ENCODE measurements at places on chromosomes 5 and 9.

DNA sequence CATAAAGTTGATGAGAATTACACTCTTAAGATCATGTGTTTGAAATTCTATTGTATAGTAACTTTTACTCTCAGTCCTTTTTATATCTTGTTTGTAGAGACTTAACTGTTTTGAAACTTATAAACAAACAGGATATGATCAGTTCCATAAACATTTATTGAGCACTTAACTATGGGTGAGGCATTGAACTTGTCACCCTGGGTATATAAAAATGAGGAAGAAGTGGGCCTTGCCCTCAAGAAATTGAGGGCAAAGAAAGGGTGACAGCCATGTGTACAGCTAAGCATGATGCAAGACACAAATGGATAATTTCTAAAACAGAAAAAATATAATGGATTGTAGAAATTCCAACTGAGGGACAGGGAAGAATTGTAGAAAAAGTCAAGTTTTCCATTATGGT lies 15.7 kb downstream of the UNC13B start:
- no peak for DNase-seq

GRCh38 chr9:128554155-128554862 lies 1.9 kb downstream of the SPTAN1 start:
- no peak for DNase-seq

DNA sequence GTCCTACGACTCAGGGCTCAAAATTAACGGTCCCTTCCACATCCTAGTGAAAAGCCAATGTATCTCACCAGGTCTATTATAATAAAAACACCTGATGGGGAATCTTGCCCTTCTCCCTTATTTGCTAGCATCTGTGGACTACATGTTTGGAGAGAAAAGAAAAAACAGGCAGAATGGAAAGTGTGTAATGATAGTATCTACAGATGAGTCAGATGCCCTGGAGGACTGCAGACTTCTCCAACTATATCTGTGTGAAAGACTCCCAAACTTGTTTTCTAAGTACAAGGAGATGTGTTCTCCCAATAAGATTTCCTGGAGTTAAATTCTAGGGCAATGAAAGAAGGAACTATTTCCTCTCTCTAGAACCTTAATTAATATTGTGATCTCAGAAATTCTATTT lies 66.0 kb downstream of the FOXB2 start:
- no peak for DNase-seq

GRCh38 chr5:110735556-110735955 lies 3.3 kb upstream of the SLC25A46 start:
- no peak for DNase-seq

- DNase-seq = no peak
Observed at GRCh38 chr5:93960042-93960441, 218.6 kb upstream of the POU5F2 start.

GRCh38 chr5:111851631-111852548 lies 94.9 kb upstream of the NREP start:
- no peak for DNase-seq

DNA sequence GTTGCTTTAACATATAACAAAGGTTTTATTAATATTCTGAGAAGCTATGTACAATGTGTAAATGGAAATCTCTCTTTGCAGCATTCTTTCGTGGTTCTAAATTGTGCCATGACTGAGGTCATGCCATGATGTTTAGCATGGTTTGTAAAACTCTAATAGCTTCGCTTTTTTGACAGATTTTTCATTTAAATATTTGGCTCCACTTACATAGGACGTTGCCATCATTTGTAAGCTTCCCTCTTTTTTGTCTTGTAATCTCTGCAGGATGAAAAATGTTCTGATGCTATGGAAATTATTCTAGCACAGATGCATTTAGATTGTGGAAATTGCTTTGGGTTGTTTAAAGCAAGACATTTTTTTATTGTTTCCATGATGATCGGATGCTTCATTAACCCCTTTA lies 1054.8 kb downstream of the MAT2B start:
- no peak for DNase-seq

GRCh38 chr5:90530736-90531487 lies 1.5 kb upstream of the LYSMD3 start:
- DNase-seq = no peak

DNA sequence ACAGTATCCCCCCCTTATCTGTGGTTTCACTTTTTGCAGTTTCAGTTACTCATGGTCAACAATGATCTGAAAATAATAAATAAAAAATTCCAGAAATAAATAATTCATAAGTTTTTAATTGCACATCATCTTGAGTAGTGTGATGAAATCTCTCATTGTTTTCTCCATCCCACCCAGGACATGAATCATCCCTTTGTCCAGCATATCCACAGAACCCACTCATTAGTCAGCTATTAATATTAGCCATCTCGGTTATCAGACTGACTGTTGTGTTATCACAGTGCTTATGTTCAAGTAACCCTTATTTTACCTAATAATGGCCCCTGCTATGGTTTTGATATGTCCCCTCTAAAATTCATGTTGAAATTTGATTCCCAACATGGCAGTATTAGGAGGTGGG lies 40.7 kb downstream of the FAM114A2 start:
- DNase-seq = no peak

- DNase-seq = no peak
Observed at GRCh38 chr9:133742251-133742650, 4.1 kb upstream of the SARDH start.

- no peak for DNase-seq
Observed at GRCh38 chr5:56415356-56415765, 182.2 kb upstream of the ANKRD55 start.

- no peak for DNase-seq
Observed at GRCh38 chr5:113271745-113272454, 162.9 kb downstream of the TSSK1B start.

DNA sequence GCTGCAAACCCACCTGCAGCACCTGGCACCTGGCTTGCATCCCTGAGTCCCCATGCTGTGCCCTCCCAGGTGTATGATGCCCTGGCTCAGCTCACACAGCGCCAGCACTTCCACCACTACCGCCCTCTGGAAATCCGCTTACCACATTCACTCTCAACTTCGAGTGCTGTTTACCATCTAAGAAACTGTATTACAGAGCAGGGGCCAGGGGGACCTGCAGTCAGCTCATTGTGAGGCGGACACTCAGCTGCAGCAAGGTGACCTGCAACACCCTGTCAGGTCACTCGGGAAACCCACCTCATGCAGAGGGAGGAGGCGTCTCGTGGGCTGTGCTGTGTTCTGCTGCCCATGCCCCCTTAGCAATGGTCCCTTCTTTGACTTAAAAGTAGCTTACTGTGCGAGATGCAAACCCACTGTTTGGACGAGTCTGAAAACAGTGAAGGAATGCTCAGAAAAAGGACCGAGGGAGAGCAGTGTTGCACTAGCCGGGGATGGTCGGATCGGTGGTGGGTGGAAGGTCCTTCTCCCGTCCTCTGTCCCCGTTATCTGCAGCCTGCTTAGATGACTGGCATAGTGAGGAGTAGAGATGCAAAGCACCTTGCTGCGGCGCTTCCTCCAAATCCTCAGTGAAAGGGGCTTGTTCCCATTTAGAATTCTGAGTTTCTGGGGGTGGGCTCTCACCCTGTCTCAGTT lies 55.2 kb upstream of the CTSL start:
- DNase-seq = no peak

GRCh38 chr9:20384642-20385041 lies 237.7 kb downstream of the MLLT3 start:
- no peak for DNase-seq

DNA sequence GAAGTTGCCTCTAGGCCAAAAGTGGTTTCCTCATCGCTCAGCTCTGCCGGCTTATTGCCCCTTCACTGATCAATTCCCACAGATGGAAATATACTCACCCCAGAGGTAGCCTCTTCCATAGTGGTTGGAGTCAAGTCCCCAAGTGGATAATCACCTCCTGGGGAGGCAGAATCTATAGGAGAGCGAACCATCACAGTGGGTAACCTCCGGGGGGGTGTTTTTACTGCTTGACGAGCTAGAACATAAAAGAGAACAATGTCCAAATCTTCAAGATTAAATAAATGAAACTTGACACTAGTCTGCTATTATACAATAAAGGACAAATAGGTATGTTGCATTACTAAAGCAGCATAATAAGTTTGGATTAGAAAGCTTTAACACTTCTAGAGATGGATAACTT lies 9.3 kb downstream of the BRD8 start:
- no peak for DNase-seq

DNA sequence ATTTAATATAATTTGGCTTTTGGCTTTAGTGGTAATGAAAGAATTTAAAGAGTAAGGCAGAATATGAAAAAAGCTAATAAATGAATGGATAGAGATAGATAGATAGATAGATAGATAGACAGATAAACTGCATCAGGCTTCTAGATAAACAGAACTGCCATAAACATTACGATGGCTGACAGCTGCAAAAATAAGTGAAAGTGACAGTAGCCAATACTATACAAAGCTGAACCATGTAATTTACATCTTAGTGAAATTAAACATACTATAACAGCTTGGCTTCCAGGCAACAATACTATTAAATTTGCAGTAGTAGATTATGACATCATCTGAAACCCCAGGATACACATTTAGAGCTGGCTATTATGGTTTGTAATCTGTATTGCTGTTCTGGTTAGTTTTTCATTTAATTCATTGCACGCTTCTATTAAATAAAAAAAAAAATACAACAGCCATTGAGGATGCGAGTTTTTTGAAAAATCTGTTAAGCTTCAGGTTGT lies 1354.8 kb downstream of the PTPRD start:
- DNase-seq = no peak

DNA sequence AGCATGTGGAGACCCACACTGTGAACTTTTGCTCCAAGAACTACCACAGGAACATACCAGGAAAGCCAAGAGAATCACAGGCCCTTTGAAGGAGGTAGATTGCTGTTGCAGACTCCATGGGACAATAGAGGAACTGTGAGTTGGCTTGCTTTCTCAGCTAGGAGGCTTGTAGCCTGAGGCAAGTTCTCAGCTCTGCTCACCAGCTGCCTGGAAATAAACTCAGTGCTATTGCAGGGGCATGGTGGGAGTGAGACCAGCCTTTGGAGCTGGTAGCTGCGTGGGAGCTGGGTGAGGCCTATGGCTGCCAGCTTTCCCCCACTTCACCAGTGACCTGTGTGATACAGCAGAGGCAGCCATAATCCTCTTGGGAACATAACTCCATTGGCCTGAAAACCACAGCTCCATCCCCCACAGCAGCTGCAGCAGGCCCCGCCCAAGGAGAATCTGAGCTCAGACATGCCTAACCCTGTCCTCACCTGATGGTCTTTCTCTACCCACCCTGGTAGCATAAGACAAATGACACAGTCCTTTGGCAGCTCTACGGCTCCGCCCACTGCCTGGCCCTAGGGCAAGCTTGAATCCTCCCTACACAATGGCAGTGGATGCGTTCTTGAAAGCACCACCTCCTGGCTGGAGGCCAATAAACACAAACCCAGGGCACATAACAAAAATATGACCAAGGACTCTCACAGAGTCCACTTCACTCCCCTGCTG lies 389.5 kb downstream of the KIF4B start:
- no peak for DNase-seq

- DNase-seq = no peak
Observed at GRCh38 chr9:96495341-96495740, 45.4 kb downstream of the HABP4 start.

- no peak for DNase-seq
Observed at GRCh38 chr9:110626101-110626829, 42.3 kb upstream of the MUSK start.

- no peak for DNase-seq
Observed at GRCh38 chr5:181217111-181217802, 5.8 kb upstream of the TRIM41 start.

DNA sequence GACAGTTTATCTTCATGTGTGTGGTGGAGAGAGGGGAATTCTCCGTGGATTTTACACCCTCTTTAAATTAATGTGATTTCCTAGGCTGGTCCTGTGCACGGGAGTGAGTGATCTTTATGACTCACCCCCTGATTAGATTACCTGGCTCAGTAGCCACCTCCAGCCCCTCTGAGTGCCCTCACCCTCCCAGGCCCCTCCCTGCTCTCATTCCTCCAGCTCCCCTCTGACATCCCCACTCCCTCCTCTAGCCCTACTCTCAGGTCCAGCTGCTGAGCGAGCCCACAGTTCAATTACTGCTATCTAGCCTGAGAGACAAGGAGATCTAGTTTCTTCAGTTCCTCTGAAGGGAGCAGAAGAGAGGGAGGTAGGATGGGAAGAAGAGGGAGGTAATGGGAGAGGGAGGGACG lies 61.8 kb upstream of the ARAP3 start:
- DNase-seq = no peak

- DNase-seq = no peak
Observed at GRCh38 chr9:14301583-14302021, 12.3 kb downstream of the NFIB start.

DNA sequence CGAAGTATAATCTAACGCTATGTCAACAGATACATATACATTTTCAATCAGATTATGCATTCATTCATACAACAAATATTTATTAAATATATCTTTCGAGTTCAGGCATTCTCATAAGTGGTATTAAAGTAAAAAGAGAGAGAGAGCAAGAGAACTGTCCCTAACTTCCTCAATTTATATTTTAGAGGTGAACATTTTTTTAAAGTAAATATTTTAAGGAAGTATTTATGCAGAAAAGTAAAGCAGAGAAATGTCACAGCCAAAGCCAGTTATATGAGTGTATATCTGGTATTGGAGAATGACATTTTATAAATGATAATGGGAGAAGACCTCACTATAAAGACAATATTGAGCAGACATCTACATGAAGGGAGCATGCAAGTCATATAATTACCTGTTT lies 667.3 kb upstream of the CDH9 start:
- no peak for DNase-seq

DNA sequence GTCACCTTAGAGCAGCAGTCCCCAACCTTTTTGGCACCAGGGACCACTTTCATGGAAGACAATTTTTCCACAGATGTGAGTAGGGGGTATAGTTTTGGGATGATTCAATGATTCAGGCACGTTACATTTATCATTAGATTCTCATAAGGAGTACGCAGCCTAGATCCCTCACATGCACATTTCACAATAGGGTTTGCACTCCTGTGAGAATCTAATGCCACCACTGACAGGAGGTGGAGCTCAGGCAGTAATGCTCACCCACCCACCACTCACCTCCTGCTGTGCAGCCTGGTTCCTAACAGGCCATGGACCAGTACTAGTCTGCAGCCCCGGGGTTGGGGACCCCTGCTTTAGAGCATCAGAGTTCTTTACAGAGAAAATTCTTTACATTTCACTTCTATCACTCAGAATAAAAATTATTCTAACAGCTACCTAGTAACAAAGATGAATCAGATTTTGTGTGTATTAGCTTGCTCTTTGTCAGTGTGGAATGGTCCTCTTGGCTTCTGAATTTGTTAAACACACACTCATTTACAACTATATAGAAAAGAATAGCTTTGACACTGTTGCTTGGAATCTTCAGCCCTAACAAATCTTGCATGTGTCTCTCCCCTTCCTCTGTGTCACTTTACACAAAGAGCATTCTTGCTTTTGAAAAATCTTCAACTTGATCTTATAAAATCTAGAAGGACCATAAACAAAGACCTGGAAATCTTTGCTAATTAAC lies 438.6 kb downstream of the BNC2 start:
- DNase-seq = no peak

- no peak for DNase-seq
Observed at GRCh38 chr5:7849681-7850394, 1.1 kb downstream of the CFAP90 start.

DNA sequence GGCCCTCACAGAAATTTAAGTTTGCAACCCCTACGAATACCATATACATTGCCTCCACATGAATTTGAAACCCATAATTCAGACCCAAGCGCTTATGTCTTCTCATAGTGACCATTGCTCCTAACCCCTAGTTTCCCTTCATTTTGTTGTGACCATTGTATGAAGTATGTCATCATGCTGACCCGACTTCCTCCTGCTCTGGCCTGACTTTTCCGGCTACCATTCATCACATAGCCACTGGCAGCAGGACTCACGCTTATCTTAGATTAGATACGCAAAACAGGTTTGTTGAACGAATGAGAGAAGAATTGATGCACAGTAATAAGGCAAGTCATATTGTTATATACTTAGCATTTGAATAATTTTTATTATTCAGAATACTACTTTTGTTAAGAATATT lies 345.4 kb downstream of the FBXL17 start:
- DNase-seq = no peak

Measured in stimulated activated CD4-positive, alpha-beta T cell treated with anti-CD3 and anti-CD28 coated beads, Interleukin-15, amount 100 ng/mL, for 1 hour (primary cell).